ENCODE measurements at places on chromosomes 5 and 9.

- no peak for DNase-seq
Observed at GRCh38 chr5:45578270-45578669, 117.9 kb downstream of the HCN1 start.

DNA sequence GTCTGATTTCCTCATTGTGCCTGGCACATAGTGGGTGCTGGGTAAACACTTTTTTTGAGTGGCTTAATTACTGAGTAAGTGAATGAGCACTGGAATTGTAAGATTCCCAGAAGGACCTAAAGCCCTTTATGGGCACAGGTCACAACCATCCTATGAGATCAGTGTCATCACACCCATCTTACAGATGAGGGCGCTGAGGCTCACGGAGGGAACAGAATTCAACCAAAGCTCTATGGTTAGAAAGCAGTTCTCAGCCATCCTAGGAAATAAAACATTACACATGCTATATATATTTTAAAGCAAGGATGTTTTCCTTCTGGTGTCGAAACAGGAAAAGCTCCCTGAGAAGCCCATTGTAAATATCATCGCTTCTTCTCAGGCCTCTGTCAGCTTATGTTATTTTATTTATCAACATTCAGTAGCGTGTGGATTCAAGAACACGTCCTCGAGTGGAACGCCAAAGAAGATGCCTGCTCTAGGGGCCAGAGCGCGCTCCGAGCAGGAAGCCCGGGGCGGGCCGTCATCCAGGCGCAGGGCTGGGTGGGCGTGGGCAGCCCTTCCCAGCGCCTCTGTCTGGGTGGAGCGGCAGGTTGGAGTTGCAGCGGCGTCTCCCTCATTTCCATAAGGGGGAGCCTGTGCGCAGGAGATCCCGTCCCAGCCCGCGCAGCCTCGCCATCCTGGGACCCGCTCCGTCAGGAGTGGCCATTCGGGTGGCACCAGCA is 155.8 kb upstream of the SMIM23 start:
- no peak for DNase-seq

GRCh38 chr9:124139001-124139400 is 118.7 kb upstream of the NEK6 start:
- no peak for DNase-seq

DNA sequence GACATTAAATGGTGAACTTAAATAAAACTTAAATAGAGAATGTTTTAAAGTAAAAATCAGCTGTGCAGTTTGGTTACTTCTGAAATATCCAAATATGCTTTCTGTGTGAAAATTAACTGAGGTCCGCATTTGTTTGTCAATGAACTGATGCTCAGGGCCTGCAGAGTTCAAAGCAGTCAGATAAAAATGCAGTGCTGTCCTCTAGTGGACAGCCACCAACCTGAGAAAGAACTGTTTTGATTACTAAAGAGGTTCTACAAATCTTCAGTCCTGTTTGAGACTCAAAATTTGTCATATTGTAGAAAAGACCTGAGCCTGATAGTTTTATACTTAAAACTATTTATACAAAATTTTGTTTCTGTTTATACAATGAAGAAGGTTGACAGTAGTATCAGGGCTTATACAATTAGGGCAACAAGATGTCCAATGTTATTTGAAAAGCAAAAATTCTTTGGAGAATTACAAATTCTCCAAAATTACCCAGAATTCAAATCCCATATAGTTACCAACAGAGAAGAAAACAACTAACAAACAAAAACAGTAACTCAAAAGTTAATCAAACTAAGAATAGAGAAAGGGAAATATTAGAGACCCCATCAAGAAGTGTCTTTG is 232.3 kb upstream of the TBCA start:
- DNase-seq, result no peak

GRCh38 chr5:53397141-53397757 is 83.2 kb upstream of the FST start:
- no peak for DNase-seq

GRCh38 chr5:38379350-38379937 is 121.1 kb downstream of the EGFLAM start:
- no peak for DNase-seq

DNA sequence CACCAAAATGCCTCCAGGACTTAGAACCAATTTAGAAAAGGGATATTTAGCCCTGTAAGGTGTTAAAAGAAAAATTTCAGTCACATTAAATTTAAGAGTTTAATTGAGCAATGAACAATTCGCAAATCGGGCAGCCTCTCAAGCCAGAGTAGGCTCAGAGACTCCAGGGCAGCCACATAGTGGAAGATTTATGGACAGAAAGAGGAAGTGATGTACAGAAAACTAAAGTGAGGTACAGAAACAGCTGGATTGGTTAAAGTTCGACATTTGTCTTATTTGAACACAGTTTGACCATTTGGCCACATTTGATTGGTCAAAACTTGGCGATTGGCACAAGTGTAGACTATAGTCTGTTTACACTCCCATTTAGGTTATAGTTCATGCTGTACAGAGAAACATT is 525.9 kb upstream of the ZNF608 start:
- DNase-seq, result no peak

- no peak for DNase-seq
Observed at GRCh38 chr9:8648271-8648845, 848.8 kb upstream of the DMAC1 start.

DNA sequence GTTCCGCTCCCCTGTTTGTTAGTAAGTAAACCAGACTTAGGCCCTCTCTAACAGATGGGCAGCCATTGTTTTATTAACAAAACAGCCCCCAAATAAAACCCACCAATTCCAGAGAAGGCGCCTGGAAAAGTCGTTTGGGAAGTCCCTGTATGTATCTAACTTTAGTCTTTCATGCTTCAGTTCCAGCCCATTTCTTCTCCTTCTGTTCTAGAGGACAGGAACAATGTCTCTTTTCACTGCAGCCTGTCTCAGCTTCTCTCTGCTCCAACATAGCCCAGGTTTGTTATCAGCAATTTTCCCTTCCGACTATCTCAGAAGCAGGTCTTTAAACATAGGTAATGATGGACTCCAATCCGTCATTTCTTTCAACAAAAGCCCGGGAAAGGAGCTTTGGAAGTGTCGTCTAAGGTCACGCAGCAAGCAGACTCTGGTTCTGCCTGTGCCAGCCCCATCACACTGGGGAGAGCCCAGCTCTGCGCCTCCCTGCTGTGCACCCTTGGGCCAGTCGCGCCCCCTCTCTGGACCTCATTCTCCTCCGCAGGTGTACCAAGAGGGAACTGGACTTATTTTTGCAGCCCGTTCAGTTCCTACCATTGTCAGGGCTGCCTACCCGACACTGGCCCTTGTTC is 9.6 kb upstream of the AKNA start:
- DNase-seq, result no peak

DNA sequence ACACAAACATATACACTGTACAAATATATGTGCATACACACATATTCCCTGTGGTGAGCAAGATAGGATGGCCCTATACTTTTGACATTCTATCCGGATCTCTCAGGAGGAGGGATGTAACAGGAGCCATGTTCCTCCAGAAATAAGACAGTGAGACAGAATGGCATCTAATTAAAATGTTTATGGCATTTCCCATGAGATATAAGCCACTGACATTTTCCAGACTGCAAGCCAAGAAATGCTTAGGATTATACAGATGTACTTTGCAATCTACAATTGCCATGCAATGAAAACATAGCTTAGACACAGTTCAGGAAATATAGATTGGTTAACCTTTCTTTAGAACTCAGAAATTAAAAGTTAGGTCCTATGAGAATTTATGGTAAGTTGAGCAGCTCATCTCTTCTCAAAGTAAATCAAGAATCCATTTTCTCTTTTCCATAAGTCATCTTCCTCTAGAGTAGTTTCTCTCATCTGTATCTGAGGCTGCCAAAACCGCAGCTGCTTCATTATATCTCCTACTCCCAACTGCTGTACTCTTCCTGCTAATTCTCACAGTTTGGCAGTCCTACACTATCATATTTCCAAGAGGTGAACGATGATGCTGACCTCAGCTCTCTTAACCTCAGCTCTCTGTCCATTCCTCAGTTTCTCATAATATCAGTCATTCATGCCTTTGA is 1719.1 kb downstream of the MAT2B start:
- DNase-seq, result no peak

DNA sequence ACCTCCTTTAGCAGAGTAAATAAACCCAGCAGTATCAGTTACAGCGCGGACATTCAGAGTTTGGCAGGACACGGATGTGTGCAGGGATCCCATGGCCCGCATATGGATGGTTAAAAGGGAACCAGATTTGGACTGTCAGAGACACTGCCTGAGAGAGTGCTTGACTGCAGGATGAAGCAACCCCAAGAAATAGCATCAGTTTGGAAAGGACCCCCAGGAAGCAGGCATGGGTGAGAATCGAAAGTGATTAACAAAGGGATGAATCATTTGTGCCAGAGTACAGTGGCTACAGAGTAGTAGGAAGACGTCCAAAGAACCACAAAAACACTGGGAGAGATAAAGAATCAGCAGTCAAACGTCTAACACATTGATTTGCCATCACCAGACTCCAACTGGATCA is 5.5 kb downstream of the C7 start:
- no peak for DNase-seq

DNA sequence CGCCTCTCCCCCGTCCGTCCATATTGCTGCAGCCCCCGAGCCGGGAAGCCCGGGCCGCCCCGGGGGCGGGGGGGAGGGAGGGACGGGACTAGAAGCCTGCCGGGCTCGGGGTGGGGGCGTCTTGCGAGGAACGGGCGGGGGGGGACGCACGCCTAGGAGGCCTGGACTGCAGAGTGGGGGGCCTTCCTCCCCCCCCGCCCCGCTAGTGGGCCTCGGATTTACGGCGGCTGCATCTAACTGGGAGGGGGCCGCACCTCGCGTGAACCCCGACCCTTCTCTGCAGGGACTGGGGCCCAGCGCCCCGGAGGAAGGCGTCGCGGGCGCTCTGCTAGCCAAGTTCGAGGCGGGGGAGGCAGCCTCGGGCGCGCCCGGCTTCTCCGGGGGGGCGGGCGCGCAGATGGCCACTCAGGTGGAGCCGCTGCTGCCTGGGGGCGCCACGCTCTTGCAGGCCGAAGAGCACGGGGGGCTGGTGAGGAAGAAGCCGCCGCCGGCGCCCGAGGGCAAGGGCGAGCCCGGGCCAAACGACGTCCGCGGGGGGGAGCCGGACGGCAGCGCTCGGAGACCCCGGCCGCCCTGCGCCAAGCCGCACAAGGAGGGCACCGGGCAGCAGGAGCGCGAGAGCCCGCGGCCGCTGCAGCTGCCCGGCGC is at the start of gene LARP1:
TSS of gene LARP1 (plus strand) at position 17 of the 648 bp plus-strand sequence. CDS start at position 398, 381 bp downstream.
- no peak for DNase-seq

DNA sequence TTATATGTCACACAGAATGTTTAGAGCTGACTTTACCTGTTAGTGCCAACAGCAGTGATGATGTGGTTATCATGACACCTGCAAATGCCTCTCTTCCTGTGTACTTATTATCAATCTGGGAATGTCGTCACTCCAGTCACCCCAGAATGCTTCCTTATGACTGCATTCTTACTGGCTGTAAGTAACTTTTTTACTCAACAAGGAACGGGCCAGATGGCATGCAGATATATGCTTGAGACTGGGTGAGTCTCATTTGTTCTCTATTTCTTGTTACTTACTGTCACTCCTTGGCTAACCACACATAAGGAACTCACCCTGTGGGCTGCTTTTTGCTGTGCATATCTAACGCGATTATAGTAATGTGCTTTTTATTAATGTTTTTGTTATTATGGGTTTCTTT is 385.5 kb upstream of the MEF2C start:
- DNase-seq, result no peak

DNA sequence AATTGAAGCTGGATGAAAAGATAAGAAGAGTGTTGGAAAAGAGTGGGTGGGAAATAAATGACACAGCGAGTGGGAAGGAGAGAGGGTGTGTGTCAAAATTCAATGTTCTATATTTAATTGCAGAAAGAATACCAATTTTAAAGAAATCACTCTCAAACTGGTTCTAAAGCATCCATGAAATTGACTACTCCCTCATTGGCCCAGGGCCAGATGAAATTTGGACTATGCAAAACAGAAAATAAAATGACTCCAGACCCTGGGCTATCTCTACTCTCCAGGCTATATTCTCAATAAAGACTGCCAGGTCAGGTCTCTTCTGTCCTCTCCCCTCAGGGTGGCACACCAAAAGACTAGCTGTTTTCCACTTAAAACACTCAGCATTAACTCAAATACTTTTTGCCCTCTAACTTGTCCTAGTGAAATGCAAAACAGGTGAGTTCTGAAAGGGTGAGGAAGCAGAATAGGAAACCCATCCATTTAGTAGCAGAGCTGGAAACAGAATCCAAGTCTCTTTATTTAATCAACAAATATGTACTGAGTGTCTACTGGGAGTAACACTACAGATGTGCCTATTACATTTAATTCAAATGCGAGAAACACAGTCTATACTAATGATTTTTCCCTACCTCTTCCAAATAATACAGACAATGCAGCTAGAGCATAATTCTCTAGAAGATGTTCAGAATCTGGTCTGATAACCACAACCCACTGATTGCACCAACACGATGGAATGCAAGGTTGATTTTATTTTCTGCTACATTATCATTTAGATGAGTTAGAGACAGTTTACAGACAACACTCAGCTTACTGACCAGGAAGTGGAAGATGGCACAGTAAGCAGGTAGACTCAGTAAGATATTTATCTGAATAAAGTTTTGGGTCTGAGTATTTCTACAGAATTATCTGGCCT is 42.1 kb downstream of the EFCAB9 start:
- no peak for DNase-seq

DNA sequence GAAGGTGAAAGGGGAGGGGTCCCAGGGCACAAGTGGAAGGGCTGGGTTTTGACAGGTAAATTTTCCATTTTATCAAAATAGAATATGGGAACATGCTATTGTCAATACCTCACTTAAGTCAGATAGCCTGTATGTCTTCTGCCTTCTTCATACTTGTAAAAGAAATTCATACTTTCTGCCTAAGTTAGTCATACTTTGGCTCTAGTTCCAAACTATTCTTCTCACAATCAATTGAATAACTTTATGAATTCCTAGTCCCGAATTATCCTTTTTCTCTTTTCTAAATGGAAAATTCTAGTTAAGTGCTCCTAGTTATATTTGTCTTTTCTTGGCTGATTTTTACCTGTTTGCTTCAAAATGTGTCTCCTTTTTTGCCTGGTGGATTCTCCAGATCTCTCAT is 271.4 kb downstream of the CSNK1G3 start:
- DNase-seq, result no peak

- DNase-seq, result no peak
Observed at GRCh38 chr5:134059758-134060495, 54.6 kb upstream of the TCF7 start.

DNA sequence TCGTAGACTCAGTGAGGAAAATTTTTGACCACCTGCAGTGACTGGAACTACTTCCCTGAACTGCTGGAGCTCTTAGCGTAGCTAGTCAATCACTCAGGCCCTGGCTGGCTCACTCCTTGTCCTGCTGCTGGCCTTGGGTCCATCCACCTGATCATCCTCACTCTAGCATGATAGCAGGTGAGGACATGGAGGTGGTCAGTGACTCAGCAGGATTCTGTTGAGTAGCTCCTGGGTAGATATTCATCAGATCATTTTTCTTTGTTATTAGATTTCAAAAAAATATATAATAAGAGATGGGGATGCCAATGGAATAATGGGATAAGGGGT is 25.0 kb upstream of the SEMA4D start:
- DNase-seq, result no peak

DNA sequence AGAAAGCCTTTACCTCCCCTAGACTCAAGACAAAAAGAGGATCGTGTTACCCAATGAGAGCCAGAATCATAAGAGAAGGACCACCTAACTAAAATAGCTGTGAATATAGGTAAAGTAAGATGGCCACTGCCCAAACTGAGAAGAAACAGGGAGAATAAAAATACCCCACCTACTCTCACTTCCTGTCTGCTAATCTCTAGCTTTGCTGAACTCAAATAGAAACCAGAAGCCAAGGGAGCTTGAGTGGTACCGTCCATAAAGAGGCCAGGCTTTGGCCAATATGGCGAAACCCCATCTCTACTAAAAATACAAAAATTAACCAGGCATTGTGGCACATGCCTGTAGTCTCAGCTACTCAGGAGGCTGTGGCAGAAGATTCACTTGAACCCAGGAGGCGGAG is 123.0 kb upstream of the FST start:
- DNase-seq, result no peak
